CD4-positive, alpha-beta memory T cell (primary cell): ENCODE measurements at places on chromosomes 12 and 14. TPM values are rescaled to one million over a fixed set of nuclear protein-coding genes. Genes with fewer than 3 reads are reported as not detected.

- DNase-seq: no peak
These were observed 116.7 kb downstream of the CACNA1C start for GRCh38 chr12:2169489-2169888.

OTX2 gene
- not detected for total RNA-seq

- no peak for DNase-seq
These were observed 103.8 kb downstream of the ARMH4 start for GRCh38 chr14:58048219-58048618.

KLRK1 gene
- 1.3 TPM for total RNA-seq

MSI1 gene
- not detected for total RNA-seq

- no peak for DNase-seq
These were observed 70.7 kb downstream of the CMKLR1 start for GRCh38 chr12:108268397-108268796.

GRCh38 chr12:4280351-4281163 lies 7.0 kb downstream of the CCND2 start:
- no peak for DNase-seq

DNA sequence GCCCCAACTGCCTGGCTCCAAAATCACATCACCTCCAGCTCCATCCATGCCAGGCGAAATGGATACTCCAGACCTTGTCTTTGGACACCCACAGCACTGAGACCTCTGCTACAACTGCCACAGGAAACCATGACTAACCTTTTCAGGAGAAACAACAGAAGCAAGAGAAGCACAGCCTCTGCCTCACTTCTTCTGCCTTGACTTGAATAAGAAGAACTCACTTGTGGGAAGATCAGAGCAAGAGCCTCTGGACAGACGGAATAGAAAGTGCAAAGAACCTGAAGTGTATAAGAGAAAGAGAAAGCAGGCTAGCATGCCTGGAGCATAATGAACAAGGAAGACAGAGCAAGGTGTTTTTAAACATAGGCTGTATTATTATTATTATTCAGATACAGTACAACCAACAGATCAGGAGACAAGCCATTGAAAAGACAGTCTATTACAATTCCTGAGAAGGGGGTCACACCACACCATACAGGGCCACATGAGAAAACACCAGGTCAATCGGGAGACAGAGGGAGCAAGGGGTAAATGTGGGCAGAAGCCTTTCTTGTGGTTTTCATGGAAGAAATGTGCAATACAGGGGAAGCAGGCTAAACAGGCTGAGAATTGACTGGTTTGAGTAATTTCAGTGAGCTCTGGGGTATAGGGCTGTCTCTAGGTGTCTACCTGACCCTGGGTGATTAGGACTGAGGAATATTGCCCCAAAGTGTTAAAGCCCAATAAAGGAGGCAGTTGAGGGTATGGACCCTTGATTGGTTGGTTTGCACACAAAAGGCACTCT lies 7.4 kb upstream of the OR10P1 start:
- no peak for DNase-seq

GRCh38 chr12:43316520-43316919 lies 235.5 kb downstream of the ADAMTS20 start:
- DNase-seq: no peak

CCDC175 gene
- total RNA-seq: not detected

ZDHHC22 gene
- not detected for total RNA-seq

RNASE2 gene
- not detected for total RNA-seq

- no peak for DNase-seq
These were observed 47.0 kb upstream of the OR6J1 start for GRCh38 chr14:22691171-22691570.

CLEC7A gene
- 1.3 TPM for total RNA-seq

GRCh38 chr12:95322326-95322725 lies 104.7 kb downstream of the VEZT start:
- no peak for DNase-seq

KRT73 gene
- 6.0 TPM for total RNA-seq

- DNase-seq: peak; percentile 47
These were observed 583 bp downstream of the CPNE8 start for GRCh38 chr12:38904537-38905479.

DNA sequence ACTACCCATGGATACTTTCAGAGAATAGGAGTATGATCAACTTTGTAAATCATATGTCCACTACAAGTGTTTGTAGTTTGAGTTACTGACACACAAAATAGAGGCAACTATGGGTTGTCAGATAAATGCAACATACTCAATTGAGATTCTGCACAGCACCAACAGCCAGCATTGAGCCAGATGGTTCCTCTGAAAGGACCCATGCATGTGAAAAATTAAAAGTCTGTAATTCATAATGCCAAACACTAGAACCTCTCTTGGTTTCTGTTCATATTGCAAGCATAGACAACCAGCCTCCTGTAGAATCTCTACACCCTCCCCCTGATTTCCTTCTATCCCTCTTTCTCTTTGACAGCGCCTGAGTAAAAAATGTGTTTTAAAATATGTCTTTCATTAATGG lies 831.0 kb downstream of the C12orf50 start:
- no peak for DNase-seq

DNA sequence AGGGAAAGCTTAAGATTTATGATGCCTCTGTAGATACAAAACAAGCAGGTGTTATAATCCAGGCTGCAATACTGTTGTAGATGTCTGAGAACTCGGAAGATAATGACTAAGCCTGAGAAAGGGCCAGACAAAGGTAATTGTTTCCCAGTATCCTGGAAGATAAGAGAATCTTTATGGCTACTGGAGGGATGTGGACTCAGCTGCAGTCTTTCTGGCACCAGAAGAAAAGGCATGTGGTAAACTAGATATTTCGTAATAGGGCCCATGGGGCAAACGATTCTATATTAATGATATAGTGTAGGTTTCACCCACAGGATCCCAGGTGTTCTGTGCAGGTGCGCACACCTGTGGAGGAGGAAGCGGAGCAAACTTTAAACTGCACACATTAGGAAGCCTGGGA lies 9.2 kb upstream of the APOLD1 start:
- no peak for DNase-seq

PRICKLE1 gene
- total RNA-seq: not detected

- no peak for DNase-seq
These were observed 28.3 kb downstream of the ETV6 start for GRCh38 chr12:11677752-11678151.

DIO2 gene
- not detected for total RNA-seq
